ENCODE measurements at places on chromosomes 1 and 21.

- no peak for DNase-seq
Measured at GRCh38 chr1:93827633-93828366, 51.2 kb downstream of the DNTTIP2 start.

GRCh38 chr1:24504560-24504959 is 1.9 kb downstream of the RCAN3 start:
- DNase-seq, result no peak

DNA sequence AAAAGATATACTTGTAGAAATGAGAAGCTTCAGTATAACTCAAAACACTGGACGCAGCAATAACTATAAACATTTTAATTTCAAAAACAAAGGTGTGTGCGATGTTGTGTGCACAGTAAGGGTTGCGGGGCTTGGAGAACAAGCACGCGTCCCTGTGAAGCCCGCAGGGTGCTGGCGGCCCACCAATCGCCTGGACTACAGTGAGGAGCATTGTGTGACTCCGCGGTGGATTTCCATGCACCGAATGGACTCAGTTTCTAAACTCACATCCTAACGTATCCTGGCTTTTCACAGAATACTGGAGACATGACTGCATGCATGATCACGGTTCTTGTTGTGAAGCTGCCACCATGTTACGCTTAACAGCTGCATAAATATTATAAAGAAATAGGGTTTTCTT is 33.0 kb downstream of the NTPCR start:
- DNase-seq, result no peak

DNA sequence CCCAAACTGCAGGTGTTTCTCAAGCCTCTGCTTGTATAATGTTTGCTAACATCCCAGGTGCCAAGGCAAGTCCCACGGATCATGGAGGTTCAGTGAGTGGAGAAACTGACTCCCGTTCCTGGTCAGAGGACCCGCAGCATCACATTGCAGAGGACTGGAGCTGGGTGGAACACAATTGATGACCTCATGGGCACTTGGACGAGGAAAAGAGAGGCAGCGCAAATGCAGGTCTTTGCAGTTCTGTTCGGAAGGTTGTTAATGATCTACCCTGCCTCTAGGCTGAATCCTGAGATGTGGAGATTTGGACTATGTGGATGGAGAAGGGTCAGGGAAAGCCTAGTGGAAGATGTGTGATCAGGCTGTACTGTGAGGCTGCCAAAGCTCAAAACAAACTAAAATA is 192.9 kb downstream of the DUSP10 start:
- no peak for DNase-seq

- DNase-seq, result no peak
Measured at GRCh38 chr1:156815307-156815826, 1.3 kb downstream of the SH2D2A start.

- no peak for DNase-seq
Measured at GRCh38 chr1:101371259-101371658, 134.4 kb downstream of the S1PR1 start.

GRCh38 chr1:13667691-13668090 is 32.3 kb upstream of the PRDM2 start:
- DNase-seq, result no peak

DNA sequence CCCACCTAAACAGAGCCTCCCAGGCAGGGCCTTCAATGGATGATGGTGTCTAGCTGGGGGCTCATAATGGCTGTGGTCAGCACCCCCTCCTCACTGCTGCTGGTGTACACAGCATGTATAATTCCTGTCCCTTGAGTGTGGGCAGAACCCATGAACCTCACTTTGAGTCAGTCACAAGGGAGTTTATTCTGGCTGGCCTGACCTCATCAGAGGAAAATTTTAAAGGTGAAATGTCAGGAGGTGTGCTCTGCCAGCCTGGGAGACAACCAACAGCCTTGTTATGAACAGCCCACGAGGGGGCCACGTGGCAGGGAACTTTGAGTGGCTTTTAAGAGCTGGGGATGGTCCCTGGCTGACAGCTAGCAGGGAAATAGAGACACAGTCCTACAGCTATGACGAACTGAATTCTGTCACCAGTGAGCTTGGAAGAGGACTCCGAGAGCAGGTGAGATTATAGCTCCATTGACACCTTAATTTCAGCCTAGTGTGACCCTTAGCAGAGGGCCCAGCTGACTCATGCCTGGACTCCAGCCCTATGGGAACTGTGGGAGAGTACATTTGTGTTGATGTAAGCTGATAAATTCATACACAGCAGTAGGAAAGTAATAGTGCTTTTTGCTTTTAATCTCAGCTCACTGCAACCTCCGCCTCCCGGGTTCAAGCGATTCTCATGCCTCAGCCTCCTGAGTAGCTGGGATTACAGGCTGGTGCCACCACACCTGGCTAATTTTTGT is 73.5 kb upstream of the RUNX3 start:
- DNase-seq, result no peak

DNA sequence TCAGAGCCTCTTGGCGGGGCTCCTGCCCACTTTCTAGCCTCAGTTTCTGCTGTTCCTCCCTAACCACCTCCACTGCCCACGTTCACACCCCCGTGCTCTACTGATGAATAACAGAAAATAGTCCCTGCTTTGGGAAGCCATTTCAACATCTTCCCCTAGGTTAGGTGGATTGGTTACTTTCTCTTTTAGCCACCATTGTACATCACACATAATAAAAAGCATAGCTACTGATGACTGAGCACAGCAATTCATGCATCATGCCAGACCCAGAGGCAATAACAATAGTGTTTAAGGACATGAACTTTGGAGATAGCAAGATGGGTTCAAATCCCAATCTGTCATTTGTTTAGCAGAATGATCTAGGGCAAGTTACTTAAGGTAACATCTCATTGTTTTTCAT is 74.6 kb downstream of the COLGALT2 start:
- no peak for DNase-seq

GRCh38 chr1:121519042-121519755 is 334.4 kb downstream of the SRGAP2C start:
- peak; percentile 65 for DNase-seq

DNA sequence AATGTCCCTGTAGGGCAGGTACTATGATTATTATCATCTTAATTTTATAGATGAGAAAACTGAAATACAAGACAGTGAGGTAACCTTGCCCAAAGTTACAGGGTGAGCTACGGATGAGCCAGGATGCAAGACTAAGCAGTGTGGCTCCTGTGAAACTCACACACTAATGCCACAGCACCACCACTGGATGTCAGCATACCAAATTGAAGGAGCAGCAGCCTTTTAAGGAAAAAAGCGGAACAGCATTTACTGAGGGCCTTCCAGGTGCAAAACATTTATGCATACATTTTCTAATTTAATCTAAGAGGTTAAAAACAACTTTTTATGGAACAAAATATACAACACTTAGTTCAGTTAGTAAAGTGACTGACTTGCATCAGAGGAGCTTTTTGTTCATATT is 41.7 kb downstream of the SEC16B start:
- no peak for DNase-seq

GRCh38 chr1:44436401-44437106 is 31.5 kb downstream of the RNF220 start:
- no peak for DNase-seq

GRCh38 chr1:69523032-69523431 is 44.7 kb upstream of the LRRC7 start:
- DNase-seq, result no peak

DNA sequence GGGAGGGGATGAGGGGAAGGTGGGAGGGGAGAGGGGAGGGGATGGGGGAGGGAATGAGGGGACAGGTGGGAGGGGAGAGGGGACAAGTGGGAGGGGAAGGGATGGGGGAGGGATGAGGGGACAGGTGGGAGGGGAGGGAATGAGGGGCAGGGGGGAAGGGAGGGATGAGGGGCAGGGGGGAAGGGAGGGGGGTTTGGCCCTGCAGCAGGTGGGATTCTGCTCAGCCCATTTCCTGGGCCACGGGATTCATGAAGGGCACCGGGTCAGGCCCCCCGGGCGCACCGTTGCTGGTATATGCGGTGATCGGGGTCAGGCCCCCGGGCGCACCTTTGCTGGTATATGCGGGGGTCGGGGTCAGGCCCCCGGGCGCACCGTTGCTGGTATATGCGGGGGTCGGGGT is 15.1 kb upstream of the SAMD11 start:
- no peak for DNase-seq

DNA sequence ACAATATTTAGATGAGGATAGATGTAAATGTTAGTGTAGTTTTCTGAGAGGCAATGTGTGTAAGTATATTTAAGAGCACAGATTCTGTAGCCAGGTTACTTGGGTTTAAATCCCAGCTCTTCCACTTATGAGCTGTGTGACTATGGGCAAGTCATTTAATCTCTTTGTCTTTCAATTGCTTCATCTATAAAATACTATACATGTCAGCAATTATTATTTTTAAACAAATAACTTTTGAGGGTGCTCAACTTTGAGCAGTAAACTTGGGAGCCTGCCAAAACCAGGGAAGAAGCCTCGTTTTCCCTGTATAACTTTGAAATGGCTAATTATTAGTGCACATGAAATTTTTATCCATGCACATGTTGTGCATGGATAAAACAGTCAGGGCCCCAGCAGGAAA is 222.8 kb downstream of the FOXD2 start:
- DNase-seq, result no peak

DNA sequence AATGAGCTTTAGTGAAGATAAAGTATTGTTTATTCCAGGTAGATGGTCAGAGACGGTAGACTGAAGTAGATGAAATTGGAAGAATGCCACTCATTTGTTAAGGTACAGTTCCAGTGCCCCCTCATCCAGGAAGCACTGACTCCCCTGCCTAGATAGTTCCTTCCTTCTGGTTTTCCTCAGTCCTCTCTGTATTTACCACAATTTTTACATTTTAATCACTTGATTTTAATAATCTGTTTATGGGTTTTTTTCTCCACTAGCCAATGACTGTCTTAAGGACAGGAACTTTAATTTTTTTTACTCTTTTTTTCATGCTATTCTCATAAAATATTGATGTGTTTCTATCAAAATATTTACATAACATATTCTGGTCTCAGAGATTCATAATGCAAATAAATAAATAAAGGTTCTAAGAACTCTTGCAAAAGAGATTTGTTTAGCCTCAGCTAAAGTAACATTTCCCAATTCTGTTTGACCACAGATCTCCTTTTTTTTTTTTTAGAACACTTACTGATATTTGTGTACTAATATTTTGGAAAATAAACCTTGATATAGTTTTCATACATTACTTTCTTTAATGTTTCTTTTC is 651.6 kb downstream of the PLPP3 start:
- DNase-seq, result no peak

- no peak for DNase-seq
Measured at GRCh38 chr1:86245566-86246190, 89.1 kb upstream of the COL24A1 start.

DNA sequence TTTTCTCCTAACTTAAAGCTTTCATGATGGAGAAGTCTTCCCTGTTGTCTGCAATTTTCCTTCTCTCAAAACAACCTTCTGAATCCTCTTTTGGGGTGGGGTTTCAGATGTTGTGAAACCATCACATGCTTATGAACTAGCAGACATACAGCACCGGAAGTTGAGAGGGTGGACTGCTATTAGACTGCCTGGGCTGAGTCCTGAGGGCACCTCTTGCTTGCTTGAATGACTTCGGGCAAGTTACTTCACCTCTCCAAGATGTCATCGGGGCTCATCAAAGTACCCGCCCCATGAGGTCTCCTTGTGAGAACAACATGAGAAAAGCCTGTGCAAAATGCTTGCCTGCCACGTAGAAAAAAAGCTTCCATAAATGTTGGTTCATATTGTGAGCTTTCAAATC is 89.6 kb downstream of the CCDC185 start:
- DNase-seq, result no peak

- DNase-seq, result no peak
Measured at GRCh38 chr1:204469304-204469703, 25.3 kb downstream of the PIK3C2B start.

GRCh38 chr1:14756589-14757285 is 158.3 kb downstream of the KAZN start:
- no peak for DNase-seq
